ENCODE measurements at places on chromosomes 5 and 9.

DNA sequence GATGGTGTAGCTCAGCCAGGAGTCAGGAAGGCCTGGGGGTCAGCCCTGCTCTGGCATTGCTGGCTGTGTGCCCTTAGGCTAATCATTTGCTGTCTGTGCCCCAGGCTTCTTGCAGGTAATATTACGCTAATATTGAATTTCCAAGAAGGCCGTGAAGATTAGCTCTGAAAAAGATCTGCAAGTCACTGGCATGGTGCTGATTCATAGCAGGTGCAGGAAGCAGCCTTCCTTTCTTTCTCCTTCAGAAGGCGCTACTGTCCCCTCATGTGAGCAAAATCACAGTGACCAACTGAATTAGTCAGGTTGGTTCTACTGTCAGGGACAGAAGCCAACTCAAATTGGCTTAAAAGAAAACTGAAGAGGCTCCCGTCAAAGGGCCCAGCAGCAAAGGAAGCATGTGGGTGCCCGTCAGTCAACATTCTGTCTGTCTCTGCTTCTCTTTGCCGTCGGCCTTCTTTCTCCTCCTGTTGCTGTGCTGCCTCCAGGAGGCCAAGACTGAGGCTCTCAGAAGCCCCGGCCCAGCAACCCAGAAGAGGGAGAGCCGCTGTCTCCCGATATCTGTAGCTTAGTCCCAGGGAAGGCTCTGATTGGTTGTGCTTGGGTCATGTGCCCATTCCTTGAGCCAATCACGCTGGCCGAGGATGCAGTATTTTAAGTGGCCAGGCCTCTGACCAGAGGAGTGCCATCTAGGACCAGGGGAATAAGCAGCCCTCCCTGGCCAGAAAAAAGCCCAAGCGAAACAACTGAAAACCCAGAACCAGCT, 67.8 kb upstream of the NEURL1B start:
- DNase-seq: no peak

- DNase-seq: no peak
Measured at GRCh38 chr5:95673081-95673480, 9.7 kb downstream of the SPATA9 start.

GRCh38 chr9:105861972-105862371, 167.6 kb downstream of the TMEM38B start:
- no peak for DNase-seq

- no peak for DNase-seq
Measured at GRCh38 chr5:93892481-93892880, 151.1 kb upstream of the POU5F2 start.

GRCh38 chr9:129583308-129584038, 37.4 kb downstream of the C9orf50 start:
- DNase-seq: no peak

GRCh38 chr9:96361668-96362067, 21.8 kb downstream of the SLC35D2 start:
- DNase-seq: no peak

DNA sequence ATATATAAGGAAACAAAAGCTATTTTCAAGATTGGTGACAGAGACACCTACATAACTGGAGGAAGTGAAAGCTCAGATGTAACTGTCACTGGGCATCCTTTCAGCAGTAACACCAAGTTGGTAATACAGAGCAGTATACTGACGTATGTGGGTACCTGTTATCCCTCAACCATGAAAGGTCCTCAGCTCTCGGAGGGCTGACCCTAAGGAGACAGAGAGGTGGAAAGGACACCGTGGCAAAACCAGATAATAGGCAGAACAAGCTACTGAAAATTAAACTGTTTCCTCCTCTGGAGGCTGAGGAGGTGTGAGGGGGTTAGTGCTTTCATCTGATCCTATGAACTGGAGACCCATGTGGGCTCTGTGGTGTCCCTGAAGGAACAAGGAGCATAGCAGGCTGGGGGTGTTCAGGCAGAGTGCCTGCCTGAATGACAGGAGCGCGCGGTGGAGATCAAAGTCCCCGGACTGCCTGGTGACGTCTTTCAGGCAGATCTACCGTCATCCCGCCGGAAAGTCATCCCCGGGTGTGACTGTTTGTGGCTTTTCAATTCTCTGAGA, 130.2 kb upstream of the FSTL4 start:
- no peak for DNase-seq

- DNase-seq: no peak
Measured at GRCh38 chr9:105459336-105459735, 11.5 kb downstream of the FSD1L start.

DNA sequence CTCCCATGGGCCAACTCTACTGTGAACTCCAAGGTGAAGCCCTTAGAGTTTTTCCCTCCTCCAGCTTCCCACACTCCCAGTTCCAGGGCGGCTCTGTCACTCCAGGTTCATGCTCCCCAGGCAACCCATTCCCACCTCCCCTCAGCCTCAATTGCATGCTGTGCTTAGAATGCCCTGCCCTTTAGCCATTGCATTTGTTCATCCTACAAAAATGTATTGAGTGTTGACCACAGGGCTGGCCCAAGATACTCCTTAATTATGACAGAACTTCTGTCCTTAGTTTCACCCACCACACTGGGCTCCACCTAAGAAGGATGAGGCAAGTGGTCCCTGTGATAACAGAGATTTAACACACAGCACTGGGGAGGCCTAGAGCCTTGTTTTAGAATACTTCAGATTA, 236.1 kb downstream of the ADAMTSL1 start:
- DNase-seq: no peak

DNA sequence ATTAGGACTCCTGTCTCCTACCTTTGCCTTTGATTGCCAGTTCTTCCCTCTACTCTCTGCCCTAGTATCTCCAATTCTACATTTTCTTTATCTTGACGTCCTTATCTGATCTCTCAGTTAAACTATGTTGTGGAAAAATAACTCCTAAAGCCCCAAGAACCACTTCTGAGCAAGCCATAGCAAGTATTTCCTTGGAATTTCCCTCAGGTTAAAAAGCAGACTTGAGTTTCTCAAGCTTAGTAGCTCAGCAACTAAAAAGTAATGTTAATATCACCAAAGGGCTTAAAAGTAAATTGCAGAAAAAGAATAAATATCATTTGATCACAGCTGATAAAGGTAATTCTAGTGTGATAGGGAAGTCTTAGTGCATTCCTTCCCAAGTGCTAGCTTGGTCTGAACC, 13.2 kb upstream of the HSPB3 start:
- no peak for DNase-seq

GRCh38 chr5:78845470-78845869, 139.6 kb downstream of the ARSB start:
- DNase-seq: no peak

DNA sequence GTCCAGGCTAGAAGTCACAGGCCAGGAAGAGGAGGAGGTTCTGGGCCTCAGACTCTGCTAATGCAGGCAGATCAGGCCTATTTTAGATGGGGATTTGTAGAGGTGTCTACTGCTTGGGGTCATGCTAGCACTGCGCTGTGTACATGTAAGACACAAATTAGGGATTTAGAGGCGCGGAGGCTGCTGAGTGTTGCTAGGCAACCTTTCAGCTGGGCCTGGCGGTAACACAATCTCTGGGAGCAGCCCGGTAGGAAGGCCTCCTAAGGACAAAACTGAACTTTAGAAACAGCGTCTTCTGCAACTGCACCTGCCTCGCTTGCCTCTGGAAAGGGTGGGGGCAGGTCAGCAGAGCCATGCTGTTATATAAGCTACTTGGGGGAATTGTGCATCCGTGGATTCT, 147.9 kb downstream of the MACROH2A1 start:
- DNase-seq: no peak

GRCh38 chr5:42953041-42953440, 87.1 kb downstream of the ANXA2R start:
- DNase-seq: no peak

DNA sequence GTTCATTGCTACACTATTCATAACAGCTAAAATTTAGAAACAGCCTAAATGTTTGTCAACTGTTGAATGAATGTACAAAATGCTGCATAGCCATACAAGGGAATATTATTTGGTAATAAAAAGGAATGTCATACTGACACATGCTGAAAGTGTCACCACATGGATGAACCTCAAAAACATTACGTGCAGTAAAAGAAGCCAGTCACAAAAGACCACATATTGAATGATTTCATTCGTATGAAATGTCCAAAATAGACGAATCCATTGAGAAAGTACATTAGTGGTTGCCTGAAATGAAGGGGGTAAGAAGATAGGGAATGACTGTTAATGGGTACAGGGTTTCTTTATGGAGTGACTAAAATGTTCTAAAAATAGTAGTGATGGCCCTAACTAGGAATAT, 11.6 kb upstream of the ECM2 start:
- no peak for DNase-seq

DNA sequence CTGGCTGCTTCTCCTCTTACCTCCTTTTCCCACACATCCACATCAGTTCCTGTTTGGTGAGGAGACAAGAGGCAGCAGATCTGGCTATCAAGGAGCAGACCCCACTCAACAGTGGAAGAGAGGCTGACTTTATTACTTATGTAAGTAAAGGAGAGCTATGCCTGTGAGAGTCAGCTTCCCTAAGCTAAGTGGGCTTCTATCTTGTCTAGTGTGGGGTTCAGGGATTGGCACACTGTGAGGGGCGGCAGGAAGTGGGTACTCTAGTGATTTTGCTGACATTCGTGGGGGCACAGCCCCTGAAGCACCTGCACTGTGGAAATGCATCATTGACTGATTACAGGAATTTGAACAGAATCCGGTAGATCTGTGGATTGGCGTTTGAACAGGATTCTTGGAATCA, 163.5 kb upstream of the IRX1 start:
- DNase-seq: no peak

- no peak for DNase-seq
Measured at GRCh38 chr5:24291916-24292315, 352.9 kb downstream of the CDH10 start.

- no peak for DNase-seq
Measured at GRCh38 chr5:113387844-113388243, 46.9 kb downstream of the TSSK1B start.

DNA sequence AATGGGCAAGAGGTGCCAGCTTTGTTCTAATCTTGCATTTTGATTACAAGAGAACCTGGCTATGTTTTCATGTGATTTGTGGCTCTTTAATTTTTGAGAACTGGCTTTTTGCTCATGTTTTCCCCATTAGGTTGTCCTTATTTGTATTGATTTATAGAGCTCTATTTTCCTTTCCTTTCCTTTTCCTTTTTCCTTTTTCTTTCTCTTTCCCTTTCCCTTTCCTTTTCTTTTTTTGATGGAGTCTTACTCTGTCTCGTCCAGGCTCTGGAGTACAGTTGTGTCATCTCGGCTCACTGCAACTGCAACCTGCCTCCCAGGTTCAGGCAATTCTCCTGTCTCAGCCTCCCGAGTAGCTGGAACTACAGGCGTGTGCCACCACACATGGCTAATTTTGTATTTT, 55.5 kb downstream of the GPBP1 start:
- no peak for DNase-seq

DNA sequence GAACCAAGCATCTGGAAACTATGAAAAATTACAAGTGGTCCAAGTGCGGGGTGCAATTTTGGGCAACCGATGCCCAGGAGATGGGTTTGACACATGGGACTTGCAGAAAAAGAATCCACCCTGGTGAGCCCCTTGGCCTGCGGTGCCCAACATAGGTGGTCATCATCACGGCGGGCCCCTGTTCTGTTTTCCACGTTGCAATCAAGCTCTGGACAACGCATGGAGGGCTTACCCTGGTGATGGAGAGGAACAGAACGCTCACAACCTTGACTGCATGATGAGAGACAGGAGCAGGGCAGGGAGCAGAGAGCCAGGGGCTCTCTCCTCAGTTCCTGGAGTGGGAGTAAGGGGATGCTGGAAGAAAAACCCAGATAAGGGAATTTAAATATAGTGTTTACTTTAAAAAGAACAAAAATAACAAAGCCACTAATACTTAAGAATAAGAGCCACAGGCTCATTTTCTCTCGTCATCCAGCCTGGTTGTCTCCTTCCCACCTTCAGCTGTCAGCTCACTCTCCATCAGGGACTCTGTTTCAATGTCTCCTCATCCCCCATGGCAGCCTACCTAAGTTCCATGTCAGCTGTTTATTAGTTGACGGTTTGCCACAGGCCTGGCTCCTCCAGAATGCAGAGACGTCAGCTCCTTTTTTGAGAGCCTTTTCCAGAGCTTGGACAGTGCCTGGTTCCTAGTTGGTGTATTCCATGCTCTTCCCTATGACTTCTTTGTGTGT, 172.1 kb downstream of the GADD45G start:
- no peak for DNase-seq

GRCh38 chr5:173327084-173327947, 898 bp downstream of the STC2 start:
- DNase-seq: no peak

DNA sequence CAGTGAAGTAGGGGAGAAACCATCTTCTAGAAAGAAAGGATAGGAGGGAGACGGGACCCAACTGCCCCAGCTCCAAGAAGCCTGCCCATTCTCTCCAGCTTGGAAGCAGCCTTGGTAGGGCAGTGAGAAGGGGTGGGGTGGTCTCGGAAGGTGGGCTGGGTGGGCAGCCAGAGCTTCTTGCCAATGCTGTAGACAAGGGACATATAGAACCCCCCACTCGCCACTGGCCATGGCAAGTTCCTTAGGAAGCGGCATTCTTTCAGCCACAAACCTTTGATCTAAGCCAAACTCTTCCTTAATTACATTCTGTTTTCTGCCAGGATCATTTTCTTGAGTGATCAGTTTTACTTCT, 90.2 kb downstream of the PSD2 start:
- no peak for DNase-seq

GRCh38 chr5:111580956-111581355, 68.6 kb upstream of the STARD4 start:
- DNase-seq: no peak

DNA sequence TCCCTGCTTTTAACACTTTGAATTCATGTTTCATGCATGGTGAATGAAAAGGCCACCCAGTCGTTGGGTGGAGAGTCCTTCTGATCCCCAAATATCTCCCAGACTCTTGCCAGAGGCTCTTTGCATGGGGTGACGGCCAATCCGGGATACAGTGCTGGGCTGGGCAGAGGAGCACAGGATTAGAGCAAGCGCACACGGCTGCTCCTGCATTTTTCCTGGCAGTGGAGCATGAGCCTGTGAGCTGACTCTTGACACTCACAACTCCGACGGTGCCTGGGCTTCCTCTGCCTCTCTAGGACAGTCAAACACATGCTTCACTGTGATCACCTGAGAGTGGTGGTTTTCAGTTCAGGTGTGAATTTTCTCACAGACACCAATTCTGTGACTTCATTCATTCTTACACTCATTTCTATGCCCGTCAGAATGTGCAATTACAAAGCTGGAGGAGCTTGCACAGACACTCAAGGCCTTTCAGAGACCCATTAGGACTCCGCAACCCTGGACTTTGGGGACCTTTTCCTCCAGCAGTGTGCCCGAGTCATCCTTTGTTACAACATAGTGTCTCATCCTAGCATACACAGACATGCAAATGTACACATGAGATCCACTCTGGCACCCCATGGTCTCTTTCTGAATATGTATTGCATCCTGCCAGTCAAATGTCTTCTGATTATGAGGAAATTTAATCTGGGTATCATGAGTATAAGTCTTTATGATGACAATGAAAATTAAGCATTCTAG, 206.6 kb downstream of the ICE1 start:
- no peak for DNase-seq

Data from activated naive CD4-positive, alpha-beta T cell (primary cell).